Stimulated activated CD4-positive, alpha-beta T cell treated with anti-CD3 and anti-CD28 coated beads, TNF-alpha, amount 100 ng/mL, for 1 hour (primary cell): ENCODE measurements at places on chromosomes 5 and 9.
A peak's percentile ranks its signal among the peaks of the same experiment; 100 is the strongest.

DNA sequence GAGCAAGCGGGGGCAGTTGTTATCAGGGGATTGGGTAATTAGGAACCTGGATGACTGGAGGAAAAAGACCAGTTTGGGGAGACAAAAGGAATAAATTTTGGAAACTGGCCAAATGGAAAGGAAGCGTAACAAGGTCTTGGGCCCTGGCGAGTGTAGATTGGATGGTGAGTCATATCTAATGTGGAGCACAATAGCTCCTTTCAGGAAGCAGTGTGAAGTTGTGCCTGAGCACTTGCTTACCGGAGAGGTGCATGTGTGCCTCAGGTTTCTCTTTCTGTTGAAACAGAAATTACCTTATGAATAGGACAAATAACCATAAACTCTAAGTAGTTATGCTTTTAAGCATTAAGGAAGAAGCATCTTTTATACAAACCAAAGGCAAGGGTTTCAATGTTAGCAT lies 176.4 kb downstream of the KIF4B start:
- DNase-seq, result no peak

DNA sequence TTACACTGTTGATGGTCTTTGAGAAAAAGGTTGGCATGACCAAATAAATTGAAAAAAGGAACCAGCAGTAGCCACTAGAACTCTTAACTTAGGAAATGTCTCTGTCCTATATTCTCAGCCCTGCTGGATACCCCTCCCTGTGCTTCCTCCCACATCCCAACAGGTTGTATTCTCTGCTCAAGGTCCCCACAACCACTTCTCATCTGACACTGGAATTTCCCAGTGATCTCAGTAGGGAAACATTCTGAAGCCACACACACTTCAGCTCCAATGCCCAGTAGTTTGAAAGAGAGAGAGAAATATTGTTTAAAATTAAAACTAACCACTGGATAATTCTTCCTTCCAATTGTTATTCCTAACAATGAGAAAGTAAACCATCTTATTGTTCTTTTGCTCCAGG lies 30.0 kb upstream of the NREP start:
- DNase-seq, result no peak

DNA sequence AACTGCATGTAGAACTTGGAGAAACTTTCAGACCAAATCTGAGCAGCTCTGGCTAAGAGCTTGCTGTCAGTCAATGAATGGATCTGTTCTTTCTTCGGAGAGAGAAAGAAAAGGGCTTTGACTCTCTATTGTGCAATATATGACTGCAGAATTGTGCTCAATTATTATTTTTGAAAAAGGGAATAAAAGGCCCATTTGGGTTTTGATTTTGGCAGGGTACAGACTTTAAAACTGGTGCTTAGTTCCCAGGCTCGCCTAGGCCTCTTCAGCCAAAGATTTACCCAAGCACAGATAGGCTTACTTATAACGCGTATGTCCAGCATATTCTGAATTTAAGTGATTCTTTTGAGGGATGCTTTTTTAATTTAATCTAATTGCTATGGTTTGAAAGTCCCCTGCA lies 59.3 kb downstream of the RETREG1 start:
- DNase-seq, result no peak

GRCh38 chr9:68493958-68494577 lies 46.6 kb downstream of the TMEM252 start:
- no peak for DNase-seq

GRCh38 chr5:149134778-149135500 lies 6.4 kb upstream of the ABLIM3 start:
- DNase-seq, result no peak

GRCh38 chr5:172815631-172816030 lies 18.4 kb upstream of the ERGIC1 start:
- no peak for DNase-seq

- DNase-seq, result no peak
Observed at GRCh38 chr5:99025298-99026045, 96.7 kb upstream of the CHD1 start.

- DNase-seq, result no peak
Observed at GRCh38 chr5:36452424-36453006, 150.8 kb upstream of the RANBP3L start.

- DNase-seq, result no peak
Observed at GRCh38 chr5:133471699-133472098, 140.6 kb downstream of the FSTL4 start.

DNA sequence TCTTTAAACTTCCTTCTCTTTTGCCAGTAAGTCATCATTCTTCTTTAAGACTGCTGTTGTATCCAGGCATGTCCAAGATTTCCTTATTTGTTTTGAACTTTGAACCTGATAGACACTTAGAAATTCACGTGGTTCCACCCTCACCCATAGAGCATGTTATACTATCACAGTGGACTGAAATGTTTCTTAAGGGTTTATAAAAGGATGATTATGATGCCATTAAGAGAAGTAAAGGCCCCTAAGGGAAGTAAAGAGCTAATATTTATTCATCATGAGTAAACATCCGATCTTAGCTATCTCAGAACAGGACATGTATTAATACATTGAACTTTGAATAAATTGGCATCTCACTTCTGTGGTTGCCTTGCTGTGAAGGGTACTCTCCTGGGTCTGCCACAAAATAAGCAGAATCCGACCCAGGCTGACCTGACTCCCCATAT lies 49.8 kb downstream of the PRKACG start:
- DNase-seq, result no peak

DNA sequence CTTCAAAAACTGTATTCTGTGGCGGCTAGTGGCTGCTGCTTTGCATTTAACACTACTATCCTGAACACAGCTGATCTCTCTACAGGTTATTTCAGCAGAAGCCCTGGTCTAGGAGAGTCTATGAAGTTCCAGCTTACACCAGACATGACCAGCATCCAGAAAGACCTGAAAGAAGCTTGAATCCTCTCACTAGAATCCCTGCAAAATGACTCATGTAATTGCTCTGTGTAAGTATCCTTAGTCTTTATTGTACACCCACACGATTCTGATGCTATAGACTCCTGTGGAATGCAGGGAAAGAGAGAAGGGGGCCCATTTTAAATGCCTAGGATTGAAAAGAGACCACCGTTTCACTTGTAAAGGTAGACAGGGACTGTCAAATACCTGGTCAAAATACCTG lies 859 bp upstream of the GRIA1 start:
- no peak for DNase-seq

DNA sequence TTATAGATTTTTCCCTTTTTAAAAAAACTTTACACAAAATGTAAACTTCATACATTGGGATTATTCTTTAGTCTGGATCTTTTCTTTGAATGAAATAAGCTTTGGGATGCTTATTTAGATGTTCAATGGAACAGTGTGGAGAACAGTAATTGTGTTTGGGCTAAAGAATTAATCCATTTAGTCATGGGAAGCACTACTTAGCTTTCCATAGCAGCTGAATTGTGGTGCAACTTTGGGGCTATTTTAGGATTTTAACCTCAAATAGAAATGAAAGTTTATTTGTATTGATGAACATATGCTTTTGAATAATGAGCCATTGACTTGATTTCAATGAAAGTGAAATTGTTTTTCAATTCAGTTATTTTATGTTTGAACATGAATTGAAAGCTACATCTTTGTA lies 72.4 kb downstream of the ZCCHC7 start:
- DNase-seq, result no peak

GRCh38 chr5:56876327-56876726 lies 33.1 kb upstream of the SETD9 start:
- no peak for DNase-seq

DNA sequence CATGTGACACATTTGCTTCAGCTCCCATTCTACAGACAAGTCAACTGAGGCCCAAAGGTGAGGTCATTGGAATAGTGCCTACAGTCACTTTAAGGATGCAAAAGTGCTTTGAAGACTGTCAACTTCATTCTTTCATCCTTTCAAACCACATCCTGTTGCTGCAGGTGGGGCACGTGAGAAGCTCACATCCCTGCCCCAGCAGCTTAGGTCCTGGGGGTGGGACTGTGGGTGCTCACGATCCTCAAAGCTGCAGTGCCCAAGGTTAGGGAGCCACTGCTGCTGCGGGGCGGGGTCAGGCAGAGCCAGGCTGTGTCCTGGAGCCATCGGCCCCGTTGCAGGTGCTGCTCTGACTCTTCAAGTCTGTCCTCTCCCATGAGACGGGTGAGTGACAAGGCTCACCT lies 57.9 kb upstream of the IER5L start:
- peak; percentile 20 for DNase-seq

DNA sequence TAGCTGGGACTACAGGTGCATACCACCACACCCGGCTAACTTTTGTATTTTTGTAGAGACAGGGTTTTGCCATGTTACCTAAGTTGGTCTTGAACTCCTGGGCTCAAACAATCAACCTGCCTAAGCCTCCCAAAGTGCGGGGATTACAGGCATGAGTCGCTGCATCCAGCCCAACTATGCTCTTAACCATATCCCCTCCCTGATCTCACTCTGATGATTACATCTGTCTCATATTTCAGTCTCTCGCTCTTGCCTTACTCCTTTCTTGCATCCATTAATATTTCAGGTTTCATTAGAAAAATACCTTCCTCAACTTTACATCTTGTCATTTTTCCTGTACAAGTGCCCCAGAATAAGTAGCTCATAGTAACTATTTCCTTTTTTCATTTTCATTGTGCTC lies 61.0 kb upstream of the BASP1 start:
- DNase-seq, result no peak
